Activated gamma-delta T cell (primary cell): ENCODE measurements at places on chromosomes 7 and 10.

DNA sequence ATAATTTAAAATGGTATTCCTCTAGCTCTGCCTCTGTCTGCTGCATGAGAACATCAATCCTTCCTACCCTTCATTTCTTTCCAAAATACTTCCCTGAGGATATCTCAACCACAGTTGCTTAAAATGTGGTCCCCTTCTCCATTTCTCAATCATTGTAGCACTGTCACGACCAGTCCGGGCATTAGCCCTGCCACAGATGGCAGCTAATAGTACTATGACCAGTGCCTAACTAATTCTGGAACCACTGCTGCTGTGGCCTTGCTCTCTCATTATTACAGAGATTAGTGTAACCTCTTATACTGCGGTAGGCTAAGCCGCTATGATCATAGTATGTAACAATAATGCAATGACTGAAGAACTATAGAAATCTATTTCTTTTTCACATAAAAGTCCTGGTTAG, 66.0 kb downstream of the REEP3 start:
- no peak for DNase-seq

DNA sequence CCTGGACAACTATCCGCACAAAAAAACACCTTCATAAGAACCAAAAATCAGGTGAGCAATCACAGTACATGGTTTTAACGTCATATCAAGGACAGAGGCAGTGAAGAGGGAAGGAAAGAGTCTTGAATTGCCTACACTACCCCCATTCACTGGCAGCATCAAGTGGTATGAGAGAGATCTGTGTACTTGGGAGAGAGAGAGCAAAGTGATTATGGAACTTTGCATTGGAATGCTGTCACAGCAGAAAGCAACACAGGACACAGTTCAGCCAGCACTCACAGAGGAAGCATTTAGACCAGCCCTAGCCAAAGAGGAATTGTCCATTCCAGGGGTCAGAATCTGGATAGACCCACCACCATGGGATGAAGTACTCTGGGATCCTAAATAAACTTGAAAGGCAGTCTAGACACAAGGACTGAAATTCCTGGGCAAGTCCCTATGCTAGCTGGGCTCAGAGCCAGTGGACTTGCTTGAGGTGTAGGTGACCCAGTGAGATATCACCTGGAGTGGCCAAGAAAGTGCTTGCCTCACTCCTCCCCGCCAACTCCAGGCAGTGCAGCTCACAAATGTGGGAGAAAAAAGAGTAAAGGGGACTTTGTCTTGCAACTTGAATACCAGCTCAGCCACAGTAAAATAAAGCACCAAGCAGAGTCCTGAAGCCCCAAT, 30.5 kb upstream of the SFTPD start:
- no peak for DNase-seq

- DNase-seq, result no peak
Observed at GRCh38 chr7:105678811-105679495, 97.7 kb upstream of the EFCAB10 start.

DNA sequence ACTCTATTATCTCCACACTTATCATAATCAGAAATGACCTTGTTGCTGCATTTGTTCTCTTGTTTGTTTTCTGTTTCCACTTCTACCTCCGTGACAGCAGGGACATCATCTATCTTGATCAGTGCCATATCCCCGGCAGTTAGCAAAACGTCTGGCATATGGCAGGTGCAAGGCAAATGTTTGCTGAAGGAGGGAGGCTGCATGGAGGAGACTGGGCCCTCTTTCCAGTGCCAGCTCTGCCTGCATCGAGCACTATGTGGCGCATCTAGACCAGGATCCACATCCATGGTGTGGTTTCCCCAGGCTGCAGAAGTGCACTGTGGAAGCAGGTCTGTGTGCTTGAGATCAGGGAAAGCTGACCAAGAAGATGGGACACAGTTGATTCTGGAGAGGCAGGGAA, 181.2 kb downstream of the KCNMA1 start:
- DNase-seq, result no peak

- DNase-seq, result no peak
Observed at GRCh38 chr10:26556748-26557640, 118.9 kb downstream of the APBB1IP start.

- no peak for DNase-seq
Observed at GRCh38 chr10:13686331-13686752, 99.6 kb downstream of the PRPF18 start.

- DNase-seq, result no peak
Observed at GRCh38 chr7:10648289-10648688, 325.4 kb upstream of the PHF14 start.

DNA sequence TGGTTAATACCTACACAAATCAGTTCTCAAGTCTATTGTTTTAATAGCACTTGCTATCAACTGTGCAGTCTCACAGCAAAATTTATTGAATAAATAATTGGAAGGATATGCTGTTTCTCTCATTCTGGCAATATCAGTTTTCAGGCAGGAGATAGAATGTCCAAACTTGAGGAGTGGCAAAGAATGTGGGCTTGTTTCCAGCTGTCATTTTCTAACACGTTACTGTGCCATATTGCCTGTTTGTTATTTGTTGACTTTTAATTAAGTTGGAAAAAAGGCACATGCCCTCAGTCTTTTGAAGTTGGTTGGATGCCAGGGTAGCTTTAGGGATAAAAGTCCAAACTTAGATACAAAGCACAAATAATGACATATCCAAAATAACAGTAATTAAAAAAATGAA, 52.2 kb downstream of the MAGI2 start:
- DNase-seq, result no peak

DNA sequence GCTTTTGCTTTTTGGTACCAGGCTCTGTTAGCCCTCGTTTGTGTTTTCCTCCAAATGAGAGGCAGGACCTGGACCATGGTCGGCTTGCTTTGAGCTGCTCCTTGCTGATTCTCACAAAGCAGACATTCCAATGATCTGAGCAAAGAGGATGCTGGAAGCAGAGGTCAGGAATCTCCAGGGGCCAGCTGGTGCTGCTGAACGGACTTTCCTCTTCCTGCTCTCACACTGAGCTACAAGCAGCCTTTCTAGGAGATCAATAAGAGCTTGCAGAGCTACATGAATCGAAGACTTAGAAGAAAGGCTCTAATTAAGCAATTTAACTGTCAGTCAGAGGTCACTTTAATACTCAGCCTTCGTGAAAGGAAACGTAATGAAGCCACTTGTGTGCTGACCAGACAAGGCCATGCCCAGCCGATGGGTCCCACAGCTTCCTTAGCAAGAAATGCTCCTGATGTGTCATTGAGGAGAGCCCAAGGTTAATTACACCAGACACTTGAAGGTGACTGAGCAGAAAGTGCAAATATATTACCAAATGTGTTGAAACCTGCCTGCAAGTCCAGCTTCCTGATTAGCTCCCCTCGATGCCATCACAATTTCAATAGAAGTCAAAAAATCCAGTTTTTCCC, 151.3 kb upstream of the RSU1 start:
- no peak for DNase-seq

DNA sequence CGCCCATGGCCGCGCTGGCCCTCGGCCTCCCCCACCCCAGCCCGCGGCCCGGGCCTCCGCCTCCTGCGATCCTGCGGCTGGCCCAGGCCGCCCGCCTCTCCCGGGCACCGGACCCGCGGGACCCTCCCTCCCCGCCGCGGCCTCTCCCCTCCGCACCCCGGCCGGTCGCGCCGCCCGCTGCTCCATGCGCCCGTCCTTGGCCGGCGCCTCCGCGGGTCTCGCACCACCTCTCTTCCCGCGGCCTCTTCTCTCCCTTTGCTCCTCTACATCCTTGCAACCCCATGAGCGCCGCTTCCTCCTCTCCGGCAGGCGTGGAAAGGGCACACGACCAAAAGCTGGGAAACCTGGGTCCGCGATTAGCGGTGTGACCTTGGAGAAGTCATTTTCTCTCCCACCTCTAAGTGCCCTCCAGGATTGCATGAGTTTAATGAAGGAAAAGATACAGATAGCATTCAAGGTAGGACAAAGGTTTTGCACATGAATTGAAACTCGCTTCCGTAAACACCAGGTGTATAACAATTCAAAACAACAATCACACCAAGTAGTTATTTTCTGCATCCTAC, 448 bp upstream of the SRPK2 start:
- peak; percentile 34 for DNase-seq

DNA sequence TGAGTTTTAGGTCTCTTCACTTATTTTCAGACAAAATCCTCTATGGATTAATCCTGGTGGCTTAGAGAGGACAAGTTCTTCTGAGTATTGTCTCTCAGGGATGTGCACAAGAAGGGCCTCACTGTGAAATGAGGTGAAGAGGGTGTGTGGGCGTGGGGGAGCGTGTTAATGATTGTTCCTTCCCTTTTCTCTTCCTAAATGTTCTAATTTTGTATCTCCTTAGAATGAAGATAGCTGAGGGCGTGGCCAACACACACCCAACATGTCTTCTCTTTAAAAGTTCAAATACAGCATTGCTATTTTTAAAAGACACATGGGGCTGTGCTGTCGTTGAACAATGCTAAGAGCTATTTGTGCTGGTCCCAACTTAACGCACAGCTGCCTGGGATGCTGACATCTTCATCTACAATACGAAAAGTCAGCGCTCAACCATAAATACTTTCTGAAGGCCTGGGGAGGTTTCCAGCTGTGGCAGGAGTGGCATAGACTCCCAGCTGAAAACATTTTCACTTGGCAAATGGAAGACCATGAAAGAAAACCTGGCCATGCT, 135.9 kb downstream of the JCAD start:
- no peak for DNase-seq

DNA sequence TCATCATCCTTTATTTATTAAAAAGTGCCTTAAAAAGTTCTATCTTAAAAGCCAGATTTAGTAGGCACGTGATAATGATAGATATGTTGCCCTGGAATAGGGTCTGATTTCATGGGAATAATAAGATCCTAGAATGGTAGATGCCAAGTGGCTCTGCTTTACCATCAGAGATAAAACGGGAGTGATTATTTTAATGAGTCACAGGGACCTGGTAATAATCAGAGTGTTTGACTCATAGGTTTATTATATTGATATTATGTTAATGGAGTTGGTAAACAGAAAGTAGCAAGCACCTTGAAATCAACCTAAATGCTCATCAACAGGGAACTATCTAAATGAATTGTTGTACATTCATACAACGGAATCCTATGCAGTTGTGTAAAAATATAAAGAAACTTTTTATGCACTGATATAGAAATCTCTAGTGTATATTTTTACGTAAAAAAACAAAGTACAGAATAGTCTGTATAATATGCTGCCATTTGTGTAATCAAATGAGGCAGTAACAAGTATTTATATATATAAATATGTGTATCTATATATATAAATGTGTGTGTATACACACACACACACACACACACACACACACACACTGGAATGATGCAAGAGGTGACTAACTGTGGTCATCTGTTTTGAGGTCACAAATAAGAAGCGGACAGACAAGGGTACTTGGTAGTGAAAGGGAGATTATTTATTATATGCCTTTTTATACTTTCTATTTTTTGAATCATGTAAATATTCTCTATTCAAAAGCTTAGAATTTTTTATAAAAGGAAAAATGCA, 78.6 kb upstream of the DYNC1I1 start:
- DNase-seq, result no peak

DNA sequence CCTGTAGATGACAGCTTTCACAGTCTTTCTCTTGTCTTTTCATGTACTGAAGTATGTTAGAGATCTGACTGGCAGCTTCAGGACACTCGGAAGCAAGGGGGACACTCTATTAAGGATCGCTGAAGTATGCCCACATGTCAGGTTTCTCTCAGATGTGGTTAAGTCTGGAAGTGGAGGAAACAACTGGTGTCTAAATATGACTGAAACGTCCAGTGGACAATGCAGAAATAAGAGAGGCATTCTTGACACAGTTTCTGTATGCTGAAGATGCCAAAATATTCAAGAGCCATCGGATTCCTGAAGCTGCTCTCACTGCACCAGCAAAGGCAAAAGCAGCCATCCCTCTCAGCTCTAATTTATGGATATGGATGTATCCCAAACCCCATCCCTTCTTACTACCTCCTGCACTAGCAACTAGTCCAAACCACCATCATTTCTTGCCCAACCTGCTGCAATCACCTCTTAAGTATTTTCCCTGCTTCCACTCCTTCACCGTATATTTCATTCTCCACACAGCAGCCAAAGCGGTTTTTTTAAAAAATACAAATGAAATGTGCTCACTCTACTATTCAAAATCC, 113.4 kb downstream of the REEP3 start:
- no peak for DNase-seq

- no peak for DNase-seq
Observed at GRCh38 chr10:96124230-96125141, 5.6 kb upstream of the ZNF518A start.

- no peak for DNase-seq
Observed at GRCh38 chr7:55173671-55174070, 154.9 kb downstream of the EGFR start.

DNA sequence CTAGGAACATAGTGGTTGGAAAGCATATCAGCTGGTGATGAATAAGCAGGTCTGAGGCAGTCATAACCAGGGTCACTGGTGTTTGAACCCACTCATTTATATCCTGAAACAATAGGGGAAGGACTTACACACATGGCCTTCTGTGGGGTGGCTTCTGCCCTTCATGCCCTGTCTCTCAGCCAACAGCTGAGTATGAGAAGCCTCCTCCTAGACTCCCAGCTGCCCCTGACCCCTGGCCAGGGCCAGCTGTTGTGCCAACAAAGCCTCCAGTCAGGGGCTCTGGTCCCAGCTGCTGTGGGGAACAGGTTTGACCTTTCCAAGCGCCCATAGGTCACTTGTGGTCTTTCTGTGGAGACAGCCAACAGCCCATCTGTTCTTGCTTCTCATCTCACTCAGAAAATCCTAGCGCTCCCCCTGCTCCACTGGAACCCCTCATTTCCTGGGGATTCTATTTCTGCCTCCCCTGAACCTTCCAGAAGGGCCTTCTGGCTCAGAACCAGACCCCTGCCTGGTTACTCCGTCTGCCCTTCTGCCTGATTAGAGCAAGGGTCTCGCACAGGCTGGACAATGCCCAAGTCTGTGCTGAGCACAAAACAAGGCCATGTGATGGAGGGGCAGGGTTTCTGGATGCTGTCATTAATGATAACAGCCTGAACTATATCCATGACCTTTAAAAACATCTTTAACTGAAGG, 9.7 kb upstream of the PURB start:
- no peak for DNase-seq

DNA sequence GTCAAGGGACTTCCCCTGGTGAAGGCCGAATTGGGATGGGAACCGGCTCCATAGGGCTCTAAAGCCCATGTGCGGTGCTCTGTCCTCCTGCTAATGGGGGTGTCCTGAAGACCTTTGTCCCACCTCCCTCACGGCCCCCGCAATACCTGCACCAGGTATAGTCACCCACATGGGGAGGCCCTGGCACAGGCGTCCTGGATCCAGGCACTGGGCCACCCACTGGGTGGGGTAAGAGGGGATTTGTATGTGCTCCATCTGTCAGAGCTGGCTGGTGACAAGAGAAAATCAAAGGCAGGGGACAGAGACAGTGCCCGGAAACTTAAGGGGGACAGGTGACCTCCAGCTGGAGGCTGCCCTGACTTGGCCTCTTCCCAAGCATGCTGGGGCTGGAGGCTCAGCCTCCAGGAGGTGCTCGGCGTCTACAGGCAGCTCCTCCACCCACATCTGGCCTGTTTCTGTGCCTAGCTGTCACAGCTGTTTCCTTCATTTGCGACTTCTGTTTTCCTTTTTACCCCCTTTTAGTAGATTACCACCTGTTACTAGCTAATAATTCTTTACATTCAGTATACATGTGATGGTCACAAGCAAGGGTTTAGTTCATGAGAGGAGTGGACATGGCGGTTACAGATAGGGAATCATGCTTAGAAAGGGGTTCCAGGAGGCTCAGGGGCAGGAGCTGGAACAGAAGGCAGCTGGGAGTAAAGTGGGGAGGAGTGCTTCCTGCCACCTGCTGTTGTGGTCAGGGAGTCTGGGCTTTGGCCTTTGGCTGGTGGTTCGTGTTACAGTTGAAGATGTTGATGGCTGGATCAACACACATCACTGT, 2.3 kb upstream of the CUZD1 start:
- no peak for DNase-seq

GRCh38 chr10:106874604-106874889, 290.0 kb downstream of the SORCS1 start:
- DNase-seq, result no peak
